Epithelial cell of proximal tubule (primary cell): ENCODE measurements at places on chromosomes 1 and 21.

GRCh38 chr1:86865973-86866637, 47.8 kb downstream of the SELENOF start:
- DNase-seq, result no peak

DNA sequence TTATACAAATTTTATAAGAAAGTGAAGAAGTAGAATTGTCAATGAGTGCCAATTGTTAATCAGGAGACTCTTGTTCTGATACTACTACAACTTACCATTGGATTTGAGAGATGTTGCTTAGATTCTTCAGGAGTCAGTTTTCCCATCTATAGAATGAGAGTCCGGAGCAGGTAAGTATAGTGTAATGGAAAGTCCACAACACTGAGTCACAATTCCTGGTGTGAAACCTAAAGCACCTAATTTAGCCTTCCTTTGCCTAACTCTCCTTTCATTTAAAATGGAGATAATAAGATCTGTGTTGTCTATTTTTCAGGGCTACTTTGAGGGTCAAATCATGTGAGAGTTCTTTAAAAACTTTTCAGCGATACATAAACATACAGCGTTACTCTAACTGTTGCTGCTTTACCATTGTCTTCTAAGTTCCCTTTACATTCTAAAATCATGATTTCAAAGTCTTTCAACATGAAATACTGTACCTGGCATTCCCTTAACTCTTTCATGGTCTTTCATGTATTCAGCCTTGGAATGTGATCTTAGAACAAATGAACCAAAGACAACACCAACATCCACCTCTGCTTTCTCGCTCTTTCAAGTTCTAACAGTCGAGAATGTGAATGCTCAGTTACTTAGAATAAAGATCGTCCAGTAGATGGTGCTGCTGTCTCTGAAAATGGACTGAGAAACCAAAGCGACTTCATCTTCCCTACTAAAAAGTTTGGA, 90.9 kb downstream of the SLC30A10 start:
- DNase-seq, result peak; percentile 29

DNA sequence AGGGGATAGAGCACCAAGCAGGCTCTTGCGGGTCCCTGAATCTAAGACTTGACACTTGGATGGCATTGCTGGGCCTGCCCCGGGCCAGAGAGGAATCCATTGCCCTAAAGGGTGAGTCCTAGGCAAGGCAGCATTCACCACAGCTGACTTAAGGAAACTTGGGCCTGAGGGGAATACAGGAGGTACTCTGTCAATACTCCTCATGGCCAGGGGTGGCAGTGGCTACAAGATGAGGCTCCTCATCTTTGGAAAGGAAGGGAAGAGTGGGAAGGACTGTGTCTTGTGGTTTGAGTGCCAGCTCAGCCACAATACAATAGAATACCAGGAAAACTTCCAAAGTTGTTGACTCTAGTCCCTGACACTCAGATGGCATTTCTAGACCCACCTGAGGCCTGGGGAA, 5.1 kb downstream of the KRTAP22-1 start:
- DNase-seq, result no peak

DNA sequence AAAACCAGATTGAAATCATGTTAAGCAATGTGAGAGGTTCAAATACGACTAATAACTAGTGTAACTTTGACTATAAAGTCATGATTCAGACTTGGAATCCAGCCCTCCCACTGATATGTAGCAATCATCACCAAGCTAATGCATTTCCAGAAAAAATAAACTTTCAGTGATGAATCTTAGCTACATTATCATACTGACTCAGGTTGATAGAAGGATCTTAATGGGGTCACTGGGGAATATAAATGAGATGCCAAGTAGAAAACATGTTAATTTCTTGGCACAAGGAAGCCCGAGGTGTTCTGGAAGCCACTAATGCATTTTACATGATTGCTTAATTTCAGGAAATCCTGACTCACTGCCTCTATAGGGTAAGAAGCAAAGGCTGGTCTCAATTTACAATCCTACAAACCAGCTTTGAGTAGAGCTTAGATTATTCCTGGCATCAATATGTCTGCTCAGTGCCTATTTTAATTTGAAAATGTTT, 67.7 kb downstream of the SELENOF start:
- DNase-seq, result peak; percentile 69

DNA sequence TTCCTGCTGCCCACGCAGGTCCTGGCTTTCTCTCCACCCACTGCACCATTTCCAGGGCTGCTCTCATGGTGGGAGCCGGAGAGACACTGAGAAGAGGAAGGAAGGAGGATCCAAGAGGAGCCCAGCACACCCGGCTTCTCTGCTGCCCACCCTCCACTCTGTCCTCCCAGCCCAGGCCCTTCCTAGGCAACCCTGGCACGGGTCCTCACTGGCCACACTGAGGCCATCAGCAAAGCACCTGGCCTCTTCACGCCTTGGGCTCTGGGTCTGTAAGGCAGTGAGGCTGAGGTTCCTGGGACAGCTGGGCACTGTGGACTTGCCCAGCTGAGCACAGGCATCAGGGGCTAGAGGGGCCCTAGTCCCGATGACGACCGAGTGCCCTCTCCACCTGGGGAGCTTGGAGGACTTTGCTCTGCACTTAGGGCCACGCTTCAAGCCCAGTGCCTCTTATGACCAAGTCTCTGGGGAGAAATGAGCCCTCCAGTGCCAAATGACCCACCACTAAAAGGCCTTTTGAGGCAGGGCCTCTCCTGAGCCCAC, 43.1 kb downstream of the PDE9A start:
- DNase-seq, result no peak

- DNase-seq, result no peak
Observed at GRCh38 chr1:52306227-52307006, 59.6 kb downstream of the CC2D1B start.

GRCh38 chr21:41235201-41235600, 67.2 kb downstream of the BACE2 start:
- DNase-seq, result no peak

DNA sequence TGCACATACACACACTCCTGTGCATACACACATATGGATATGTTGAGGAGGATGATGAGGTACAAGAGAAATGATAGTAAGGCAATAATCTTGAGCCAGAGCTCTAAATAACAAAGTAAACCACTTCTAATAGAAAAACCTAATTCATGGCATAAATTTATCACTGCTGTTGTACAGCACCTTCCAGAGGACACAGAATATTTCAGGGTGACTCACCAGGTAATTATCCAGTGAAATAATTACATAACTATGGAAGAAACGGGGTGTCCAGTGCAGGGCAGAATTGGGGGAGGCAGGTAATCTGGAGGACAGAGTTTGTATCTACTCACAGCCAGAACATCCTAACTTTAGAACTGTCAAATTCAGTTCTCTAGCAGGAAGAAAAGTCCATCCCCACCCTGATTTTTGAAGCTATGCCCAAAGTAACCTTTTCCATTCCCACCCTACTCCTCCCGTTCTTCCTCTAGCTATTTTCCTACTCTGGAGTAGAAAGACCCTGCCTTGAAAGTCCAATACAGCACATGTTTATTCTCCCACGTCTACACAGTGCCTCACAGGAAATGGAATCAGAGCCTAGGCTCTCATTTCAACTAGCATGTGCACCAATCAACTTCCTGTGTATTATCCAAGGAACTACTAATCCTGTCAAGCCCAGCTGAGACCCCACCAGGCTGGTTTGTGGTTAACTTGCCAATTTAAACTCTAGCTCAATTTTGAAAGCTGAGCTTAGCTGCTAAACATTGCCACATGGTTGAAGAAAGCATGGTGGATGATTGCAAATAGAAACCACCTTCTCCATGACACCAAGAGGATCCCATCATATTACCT, 96.6 kb downstream of the PTPN14 start:
- no peak for DNase-seq

DNA sequence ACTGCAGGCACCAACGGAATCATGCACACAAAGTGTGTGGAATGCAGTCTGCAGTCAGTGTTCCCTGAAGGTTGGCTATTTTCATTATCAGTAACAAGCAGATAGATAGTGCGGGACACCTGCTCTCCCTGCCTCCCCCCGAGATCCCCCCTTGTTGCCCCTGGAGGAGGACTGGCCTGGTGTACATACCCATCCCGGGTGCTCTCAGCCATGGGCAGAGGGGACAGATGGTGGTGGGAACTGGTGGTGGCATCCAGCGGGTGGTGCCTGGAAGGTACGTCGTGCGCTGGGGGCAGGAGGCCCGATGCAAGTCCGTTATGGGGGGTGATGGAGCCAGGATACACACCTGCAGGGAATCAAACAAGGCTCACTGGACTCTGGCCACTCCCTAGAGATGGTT, 55.2 kb downstream of the DMRTB1 start:
- no peak for DNase-seq

DNA sequence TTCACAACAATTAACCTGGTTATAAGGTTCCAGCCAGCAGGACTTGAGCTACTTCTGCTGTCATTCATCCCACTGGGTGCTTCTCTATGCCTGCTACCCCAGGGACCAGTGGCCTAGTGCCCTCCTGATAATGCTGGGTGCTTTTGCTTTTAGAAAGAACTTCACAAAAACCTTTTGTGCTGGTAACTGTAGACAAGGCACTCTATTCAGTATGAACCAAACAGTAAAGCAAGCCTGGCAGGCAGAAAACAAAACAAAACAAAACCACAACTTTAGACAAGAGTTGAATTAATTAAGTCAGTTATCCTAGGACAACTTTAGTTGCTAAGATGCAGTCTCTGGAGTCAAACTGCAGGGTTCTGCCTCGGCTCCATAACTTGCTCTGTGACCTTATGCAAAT, 61.9 kb upstream of the ADGRL2 start:
- DNase-seq, result no peak

GRCh38 chr21:45991606-45992300, 10.2 kb downstream of the COL6A1 start:
- DNase-seq, result no peak

- no peak for DNase-seq
Observed at GRCh38 chr1:30888391-30888790, 20.2 kb downstream of the SDC3 start.

DNA sequence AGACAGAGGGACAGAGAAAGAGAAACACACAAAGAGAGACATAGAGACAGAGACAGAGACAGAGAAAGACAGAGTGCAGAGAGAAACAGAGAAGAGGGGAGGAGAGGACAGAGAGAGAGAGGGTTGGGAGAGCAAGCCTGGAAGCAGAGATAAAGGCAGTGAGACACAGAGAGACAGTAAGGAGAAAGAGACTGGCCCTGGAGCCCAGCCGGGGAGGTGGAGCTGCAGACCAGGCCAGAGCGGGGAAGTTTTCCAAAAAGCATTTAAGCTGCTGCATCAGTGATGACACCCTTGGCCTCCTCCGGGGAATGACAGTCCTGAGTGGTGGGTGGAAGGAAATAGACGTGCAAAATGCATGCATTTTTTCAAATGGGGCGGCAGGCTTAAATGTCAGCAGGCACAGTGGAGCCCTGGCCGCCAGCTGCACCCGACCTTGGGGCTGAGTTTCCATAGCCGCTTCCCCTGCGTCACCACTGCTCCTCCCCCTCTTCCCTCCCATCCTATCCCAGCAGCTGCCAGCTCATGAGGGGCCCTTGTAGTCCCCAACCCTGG, 95.4 kb upstream of the KLHDC7A start:
- DNase-seq, result no peak

- peak; percentile 66 for DNase-seq
Observed at GRCh38 chr1:217078078-217078690, 355.0 kb upstream of the ESRRG start.

DNA sequence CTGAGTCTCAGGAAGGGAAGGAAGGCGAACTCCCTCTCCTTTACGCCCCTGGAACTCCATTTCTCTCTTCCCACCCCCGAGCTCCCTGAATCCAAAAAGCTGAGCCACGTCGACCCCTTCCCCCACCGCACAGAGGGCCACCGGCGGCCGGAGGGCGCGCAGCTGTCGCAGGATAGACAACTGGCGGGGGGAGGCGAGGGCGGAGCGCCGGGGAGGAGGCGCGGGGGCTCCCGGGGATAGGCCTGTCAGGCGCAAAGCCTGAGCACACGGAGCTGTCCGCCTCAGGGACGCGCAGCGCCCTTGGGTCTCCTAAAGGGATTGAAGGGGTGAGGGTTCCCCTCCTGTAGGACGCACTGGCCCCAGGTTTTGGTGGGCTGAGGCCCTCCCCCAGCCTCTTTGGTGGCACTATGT, 752 bp upstream of the ACTA1 start:
- DNase-seq, result no peak

- DNase-seq, result no peak
Observed at GRCh38 chr1:208841436-208841835, 597.3 kb upstream of the PLXNA2 start.

DNA sequence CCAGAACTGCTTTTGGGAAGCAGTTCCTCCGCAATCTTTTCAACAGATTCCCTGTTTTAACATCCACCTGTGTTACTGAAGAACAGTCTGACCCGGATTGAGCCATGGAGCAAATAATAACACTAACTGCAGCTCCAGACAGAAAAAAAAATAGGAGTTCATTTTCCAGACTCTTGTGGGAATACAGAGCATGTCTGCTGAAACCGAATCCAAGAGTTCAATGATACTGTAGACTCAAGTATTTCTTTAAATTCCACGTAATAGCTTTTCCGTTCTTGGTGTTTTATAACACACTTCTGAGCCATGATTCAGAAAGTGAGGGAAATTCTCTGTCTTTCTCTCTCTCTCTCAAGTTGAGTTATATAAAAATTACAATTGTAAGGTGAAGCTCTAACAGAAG, 60.6 kb downstream of the DDAH1 start:
- DNase-seq, result no peak

DNA sequence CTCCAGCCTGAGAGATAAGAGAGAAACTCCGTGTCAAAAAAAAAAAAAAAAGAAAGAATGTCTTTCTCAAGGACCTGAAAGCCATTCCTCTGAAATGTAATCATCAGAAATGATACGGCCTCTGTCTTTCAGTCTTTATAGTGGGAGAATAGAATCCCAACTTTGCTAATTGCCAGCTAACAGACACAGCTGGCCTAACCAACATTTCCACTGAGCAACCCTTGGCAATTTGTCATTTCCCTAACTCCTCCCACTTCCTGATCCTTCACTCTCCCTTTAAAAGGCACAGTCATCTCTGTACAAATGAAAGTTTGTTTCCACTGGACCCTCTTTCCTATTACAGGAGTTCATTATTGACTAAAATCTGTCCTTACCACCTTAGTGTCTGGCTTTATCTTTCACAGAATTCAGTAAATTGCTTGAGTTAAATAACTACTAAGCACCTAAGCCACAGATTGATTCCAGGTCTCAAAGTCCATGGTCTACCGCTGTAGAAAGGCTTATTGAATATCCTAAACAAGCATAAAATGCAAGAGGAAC, 4.3 kb upstream of the CBR1 start:
- no peak for DNase-seq

DNA sequence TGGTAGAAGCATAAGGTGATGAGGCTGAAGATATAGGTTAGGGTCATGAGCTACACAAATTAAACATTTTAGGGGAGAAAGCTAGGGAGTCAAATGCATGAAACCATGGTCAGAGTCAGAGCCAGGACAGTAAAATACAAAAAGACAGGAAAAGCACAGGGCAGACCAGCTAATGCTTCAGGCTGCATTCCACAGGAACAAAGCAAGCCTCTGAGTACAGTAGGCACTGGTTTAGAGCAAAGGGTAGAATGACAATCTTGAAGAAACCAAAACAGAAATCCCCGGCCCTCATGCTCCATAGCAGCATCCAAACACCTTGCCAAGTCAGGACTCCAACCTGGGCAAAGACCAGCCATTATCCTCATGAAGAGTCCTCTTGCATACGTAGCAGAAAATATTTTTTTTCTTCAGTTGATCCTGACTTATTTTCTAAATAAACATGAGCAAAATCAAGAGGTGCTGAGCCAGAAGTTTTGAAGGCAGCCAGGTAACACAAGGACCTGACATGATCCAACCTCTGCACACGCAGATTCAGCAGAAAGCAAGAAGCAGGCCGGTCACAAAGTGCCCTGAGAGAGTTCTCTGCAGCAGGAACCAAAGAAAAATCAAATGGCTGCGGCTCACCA, 273.1 kb downstream of the TTLL7 start:
- no peak for DNase-seq
